Renal cortex interstitium (tissue), 15 donors: ENCODE measurements at places on chromosomes 13 and 19.

DNA sequence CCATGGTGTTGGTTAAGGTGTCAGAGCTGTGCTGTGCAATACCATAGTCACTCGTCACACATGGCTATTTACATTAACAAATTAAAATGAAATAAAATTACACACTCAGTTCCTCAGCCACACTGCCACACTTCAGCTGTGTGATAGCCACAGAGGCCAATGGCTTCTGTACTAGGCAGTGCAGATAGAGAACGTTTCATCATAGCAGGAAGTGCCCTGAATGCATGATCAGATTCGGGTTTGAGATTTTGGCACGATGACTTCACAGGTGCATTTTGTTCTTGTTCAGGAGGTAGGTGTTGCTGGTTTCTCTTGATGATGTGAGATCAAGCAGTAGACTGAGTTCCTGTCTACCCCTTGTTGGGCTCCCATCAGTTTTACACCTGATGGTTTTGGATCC, 6.5 kb downstream of the ARMC6 start:
- no peak for DNase-seq

DNA sequence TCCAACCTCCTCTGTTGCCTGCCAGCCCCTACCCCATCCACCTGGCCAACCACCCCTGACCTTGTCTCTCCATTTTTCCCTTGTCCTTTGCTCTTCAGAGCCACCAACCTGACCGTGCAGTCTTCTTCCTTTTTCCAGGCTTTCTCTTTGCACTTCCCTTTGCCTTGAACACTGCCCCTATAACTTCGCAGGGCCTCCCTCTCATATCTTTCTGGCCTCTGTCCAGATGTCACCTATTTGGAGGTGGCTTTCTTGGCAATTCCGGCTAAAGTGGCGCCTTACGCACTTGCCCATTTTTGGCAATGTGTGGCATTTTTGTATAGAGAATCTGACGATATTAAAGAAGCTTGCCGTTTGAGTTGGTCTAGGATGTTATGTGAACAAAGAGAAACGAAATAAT, 844 bp downstream of the ZNF543 start:
- no peak for DNase-seq

- DNase-seq: no peak
Observed at GRCh38 chr13:97892717-97893116, 60.8 kb upstream of the IPO5 start.

DNA sequence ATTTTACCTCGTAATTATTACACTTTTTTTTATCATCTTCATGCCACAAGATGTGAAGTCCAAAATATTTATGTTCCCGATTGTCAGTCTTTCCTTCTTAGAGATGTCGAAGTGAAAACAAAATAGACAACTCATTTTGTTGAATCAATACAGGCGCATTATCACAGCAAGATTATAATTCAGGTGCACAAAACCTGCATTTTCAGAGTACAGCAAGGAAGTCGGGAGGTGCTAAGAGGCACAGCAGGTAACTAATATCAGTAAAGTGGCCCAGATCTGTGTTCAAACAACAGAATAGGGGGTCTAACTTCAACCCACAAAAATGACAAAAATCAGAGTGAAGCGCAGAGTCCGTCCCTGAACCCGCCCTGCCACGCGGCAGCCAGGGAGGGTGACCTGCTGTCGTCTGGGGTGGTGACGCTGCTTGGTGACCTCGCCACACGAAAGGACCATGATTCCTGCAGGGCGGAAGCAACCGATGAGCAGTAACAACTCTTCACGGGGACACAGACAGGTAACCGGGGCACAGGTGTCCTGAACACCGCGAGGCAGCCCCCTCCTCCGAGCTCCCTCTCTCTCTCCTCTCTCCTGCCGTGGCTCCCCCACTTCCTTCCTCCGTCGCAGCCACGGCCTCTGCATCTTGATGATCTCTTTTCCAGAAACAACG, 50.9 kb upstream of the SPACA7 start:
- no peak for DNase-seq

- DNase-seq: no peak
Observed at GRCh38 chr19:58052256-58052655, 6.8 kb upstream of the ZNF135 start.

DNA sequence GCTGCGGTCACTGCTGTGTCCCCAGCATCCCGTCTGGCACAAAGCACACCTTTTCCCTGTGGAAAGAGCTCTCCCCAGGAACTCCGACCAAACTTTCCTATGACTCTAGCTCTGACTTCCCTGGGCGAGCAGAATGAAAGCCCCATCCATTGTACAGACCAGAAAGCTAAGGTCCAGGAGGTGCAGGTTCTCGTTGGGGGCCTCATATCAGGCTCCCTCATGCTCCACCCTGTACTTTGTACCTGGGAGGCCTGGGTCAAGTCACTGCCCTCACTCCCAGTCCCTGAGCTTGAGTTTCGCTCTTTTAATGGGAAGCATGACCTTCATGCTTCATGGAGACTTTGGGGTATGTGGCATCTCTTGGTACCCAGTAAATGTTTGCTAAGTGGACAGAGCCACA, 18.4 kb downstream of the CYTH2 start:
- no peak for DNase-seq

DNA sequence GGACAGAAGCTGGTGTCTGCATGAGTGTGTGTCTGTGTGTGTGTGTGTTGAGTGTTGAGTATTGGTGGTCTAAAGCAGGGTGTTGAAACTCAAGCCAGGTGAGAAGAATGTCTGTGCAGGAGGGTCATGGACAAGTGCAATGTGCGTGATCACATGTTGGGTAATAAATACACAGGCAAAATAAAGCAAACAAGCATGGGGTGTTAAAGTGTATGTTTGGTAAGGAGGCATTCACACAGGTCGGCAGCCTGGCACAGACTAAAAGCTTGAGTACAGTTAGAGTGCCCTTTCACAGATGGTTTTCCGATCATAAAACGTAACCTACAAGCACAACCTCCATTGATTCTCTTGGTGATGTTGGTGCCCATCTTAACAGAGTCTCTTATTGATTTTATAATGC, 476.9 kb upstream of the KLHL1 start:
- DNase-seq: no peak

- DNase-seq: no peak
Observed at GRCh38 chr19:19653597-19654147, 9.8 kb downstream of the ATP13A1 start.

DNA sequence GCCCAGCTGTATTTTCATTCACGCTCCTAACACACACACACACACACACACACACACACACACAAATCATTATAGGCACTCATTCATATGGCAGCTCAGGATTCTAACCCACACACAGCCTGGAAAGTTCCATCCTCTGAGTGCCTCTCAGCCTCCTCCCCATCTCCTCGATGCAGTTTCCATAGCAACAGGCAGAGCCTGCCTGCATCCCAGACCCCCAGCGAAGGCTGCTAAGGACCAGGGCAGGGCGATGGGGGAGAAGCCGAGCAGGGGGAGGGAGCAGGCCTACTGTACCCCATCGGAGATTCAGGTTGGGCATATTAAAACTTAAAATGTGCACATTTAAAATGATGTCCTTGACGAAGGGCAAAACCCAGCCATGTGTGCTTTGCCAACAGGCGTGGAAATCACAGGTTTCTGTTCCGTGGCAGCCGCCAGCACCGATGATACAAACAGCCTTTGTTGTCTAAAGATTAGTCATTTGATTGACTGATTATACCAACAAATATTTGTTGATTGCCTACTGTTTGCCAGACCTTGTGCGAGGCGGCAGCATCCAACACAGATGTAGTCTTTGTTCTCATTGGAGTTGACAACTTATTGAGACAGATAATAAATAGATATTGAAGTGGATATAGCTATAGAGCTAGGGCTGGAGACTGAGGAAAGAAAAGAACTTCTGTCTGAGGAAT, 43.8 kb upstream of the USP29 start:
- no peak for DNase-seq
